ENCODE measurements at places on chromosomes 3 and 15. TPM values are rescaled to one million over a fixed set of nuclear protein-coding genes. Genes with fewer than 3 reads are reported as not detected.

DNA sequence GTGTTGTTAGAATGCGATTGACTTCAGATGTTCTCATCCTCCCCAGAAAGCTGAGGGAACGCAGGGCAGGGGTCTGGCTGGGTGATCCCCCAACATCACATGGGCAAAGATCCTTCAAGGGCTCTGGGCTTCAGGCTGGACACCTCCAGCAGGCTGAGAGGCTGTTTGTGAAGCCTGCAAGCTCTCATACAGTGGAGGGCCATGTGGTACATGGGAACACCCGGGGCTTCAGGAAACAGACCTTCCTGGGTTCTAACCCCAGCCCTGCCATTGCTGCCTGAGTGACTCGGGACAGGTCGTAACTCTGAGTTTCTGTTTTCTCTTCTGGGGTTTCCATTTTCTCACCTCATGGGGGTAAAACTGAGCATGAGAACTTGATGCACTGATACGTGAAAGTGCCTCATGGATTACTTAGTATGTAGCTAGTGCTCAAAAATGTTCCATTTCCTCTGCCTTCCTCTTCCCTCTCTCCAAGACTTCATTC, 81.2 kb downstream of the TLE3 start:
- DNase-seq = no peak

DNA sequence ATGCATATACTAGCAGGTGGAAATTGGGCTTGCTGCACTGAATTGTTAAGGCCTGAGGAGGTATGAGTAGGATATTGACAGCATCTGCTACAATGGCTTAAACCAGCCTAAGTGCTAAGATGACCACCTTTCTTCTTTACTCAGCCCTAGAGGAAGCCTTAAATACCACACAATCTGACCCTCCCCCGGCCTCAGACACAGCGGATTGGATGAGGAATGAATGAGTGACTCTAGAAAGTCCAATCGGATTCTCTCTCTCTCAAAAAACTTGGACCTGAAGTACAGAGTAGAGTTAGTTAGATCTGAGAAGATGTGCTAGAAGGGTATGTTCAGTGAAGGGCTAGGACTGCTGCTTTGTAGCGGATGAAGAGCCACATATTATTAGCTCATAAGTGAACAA, 39.9 kb upstream of the C3orf49 start:
- DNase-seq = no peak

GRCh38 chr3:137347132-137347531, 389.3 kb downstream of the IL20RB start:
- DNase-seq = no peak

GRCh38 chr3:181888234-181888633, 176.5 kb downstream of the SOX2 start:
- no peak for DNase-seq

DNA sequence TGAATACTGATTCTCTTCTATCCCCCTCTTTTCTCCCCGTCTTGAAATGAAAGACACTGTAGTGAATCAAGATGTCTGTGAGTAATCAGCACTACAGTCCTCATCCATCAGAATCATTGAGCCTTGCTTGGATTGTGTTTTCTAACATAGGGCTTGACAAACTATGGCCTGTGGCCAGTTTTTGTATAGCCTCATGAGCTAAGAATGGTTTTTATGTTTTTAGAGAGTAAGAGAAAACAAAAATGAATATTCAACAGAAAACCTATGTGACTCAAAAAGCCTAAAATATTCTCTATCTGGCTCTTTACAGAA, 55.2 kb downstream of the PPM1L start:
- DNase-seq = no peak

- peak; percentile 91 for DNase-seq
Observed at GRCh38 chr3:38039101-38039898, at the start of gene DLEC1. Gene DLEC1 (plus strand): TSS chr3:38039208. CDS start chr3:38039226, 18 bp downstream.

DNA sequence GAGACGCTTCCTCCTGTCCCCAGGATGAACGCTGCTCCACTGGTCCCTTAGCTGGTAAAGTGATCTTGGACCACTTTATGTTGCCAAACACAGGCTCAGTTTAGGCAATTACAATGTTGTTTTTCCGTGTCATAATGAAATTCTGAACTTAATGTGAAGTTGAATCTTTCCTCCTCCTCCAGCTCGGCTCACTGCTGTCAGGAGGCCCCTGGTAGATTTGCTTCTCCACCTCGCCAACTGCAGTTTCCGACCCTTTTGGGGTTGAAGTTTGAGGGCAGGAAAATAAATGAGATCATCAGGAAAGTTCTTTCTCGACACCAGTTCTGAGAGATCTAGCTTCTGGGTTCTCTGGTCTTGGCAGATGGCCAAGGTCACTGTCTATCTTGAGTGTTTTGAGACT, 27.8 kb downstream of the CFAP161 start:
- peak; percentile 32 for DNase-seq

DNA sequence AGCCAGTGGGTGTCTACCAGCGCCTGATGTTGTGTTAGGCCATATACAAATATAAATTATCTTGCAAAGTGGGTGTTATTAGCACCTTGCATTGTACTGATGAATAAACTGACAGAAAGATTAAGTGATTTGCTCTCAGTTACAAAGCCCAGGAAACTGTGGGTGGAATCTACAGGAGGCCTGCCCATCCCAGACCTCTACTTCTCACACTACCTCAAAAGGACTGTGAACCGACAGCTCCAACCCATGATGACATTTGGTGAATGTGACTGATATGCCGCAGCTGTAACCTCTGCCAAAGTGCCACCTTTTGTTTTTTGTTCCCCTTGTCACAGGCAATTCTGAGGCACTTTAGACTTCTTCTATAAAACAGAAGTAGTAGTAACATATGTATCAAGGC, 43.7 kb upstream of the KCNMB2 start:
- DNase-seq = no peak

DNA sequence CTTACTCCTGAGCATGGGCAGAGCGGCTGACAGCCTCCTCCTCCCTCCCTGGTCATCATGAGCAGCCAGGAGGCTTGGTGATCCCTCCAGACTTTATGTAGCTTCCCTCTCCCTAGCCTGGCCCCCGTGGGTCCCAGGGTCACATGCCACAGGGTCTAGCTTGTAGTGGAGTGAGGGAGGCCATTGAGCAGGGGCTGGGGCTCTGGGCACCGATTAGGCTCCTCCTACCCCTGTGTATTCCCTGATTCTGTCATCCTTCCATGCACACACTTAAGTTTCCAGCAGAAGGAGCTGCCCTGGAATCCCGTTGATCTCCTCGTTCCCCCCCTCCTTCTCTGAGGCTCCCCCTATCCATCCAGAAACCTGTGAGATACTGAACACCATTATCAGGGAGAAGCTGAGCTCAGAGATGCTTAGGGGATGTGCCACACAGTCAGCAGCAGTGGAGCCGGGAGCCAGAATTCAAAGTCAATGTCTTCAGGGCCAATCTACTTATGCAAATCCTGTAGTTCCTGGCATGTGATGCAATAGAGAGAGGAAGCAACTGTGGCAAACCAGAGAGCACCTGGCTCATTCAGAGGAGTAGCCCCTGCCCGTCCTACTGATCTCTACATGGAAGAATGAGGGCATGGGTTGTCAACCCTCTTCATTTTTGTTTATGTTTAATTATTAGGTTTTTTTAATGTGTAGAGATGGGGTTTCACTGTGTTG, 17.2 kb downstream of the CCDC33 start:
- no peak for DNase-seq

GRCh38 chr3:152915695-152916094, 80.8 kb downstream of the P2RY1 start:
- no peak for DNase-seq

DNA sequence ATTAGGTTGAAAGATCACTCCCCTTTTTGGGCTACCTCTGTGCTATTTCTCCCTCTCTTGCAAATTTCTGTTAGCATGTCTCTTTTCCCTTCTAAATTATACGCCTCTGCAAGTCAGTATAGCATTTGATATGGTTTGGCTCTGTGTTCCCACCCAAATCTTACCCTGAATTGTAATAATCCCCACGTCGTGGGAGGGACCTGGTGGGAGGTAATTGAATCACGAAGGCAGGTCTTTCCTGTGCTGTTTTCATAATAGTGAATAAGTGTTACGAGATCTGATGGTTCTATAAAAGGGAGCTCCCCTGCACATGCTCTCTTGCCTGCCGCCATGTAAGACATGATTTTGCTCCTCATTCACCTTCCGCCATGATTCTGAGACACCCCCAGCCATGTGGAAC, 41.0 kb downstream of the TAMM41 start:
- DNase-seq = no peak

DNA sequence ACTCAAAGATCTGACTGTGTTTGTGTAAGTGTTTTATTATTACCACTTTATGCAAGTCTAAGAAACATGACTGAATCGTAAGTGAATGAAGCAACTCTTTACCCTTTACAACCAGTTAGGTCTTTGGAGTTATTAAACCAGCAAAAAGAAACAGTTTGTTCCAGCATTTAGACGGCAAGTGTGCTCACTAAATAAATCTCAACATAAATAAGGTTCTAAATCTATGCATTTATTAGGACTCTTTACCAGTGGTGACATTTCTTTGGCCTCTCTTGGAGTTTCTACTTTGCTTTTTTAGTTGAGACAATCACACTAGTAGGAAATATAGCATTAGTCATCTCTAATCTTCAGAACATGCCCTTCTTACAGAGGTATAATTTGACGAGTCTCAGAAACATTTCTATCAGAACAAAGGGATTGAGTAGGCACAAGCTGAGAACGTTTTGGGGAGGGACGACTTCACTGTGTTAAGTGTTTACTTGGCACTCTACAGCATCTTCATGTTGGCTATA, 739.9 kb upstream of the NR2F2 start:
- no peak for DNase-seq

DNA sequence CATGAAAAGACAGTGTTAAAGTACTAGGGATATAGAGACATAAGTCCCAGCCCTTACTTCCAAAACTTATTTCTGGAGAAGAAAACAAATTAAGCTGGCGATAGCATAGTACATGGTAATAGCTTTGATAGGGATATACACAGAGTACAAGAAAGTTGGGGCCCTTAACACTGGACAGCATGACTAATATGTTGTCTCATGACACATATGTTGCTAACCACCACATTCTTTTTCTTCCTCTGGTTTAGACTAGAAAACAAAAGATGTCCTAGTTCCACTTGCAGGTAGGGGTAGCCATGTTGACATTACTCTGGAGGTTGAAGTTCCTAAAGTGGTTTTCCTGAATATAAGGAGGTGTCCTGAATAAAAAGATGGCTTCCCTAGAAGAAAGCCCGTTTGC, 75.3 kb downstream of the RFX7 start:
- no peak for DNase-seq

- DNase-seq = no peak
Observed at GRCh38 chr3:107369791-107370190, 7.4 kb upstream of the CCDC54 start.

DNA sequence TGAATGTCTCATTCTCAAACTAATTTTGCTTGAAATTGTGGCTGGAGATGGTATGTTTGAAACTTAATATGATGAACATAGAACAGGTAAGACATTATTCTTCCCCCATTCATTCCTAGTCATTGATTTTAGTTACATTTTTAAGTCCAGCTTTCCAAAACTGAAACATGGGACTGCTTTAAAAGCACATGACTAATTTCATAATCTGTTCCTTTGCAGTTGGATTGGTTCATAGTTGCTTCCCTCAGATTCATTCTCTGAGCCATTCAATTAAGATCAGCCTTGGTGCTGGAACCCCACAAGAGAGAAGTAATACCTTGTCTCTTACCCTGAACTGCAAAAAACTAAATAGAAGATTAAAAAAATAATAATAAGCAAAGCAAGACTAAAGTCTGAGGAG, 87.5 kb upstream of the TGFBR2 start:
- DNase-seq = no peak

GRCh38 chr3:164732166-164732565, 346.1 kb downstream of the SI start:
- DNase-seq = no peak

DNA sequence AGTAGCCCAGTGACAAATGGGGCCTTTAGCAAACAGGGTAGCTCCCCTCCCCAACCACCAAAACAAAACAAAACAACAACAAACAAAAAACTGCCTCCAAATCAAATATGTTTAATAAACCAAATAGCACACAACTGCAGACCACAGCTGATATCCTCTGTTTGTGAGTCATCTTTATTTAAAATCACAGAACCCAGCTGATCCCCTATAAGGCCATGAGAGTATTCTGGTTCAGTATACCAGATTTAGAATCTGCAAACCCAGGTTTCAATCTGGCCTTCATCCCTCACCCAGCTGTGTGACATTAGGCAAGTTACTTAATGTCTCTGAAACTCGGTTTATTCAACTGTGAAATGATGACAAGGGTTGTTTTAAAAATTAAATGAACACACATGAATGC, 124.5 kb downstream of the SUCLG2 start:
- DNase-seq = no peak

DNA sequence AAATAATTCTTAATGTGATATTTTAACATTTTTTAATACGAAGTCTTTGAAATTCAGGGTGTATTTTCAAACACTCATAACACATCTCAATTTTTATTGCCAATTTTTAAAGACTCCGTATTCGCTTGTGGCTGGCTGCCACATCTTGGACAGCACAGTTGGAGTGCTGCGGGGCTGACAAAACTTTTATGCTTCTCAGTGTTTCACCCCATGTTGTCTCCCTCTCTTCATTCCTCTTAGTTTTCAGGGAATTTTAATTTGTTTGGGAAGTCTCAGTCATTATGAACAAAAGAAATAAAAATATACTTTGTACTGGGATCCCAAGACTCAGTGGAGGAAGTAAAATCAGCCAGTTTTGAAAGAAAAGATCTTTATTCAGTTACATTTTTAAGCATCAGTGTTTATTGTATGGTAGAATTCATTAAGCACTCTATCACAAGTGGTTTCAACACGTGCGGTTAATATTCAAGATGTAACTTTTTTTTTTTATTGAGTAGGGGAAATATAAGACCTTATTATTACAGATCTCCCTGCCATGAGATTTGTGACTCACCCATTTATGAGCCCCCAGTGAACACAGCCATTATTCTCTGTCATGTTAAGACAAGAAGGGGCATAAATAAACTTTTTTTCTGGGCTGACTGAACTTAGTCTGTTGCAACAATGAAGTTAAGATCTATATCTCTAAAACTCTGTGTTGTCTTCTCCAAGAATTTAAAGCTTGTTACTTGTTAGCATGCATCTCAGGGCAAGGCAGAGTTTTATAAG, 26.8 kb downstream of the KAT2B start:
- no peak for DNase-seq

The P2RY1 gene
- 1.1 TPM for total RNA-seq

The RBPMS2 gene
- not detected for total RNA-seq

The GOLGA8J gene
- total RNA-seq = not detected

The RHCG gene
- not detected for total RNA-seq

The WWTR1 gene
- 0.54 TPM for total RNA-seq

The GNAT1 gene
- 0.14 TPM for total RNA-seq

The ANKRD63 gene
- total RNA-seq = not detected

The NR2E3 gene
- total RNA-seq = not detected

The SLTM gene
- 85.6 TPM for total RNA-seq

The TERC gene
- total RNA-seq = 11.1 TPM

All from activated CD4-positive, alpha-beta T cell treated with anti-CD3 and anti-CD28 coated beads for 36 hours (primary cell).